ENCODE measurements at places on chromosomes 13 and 19. TPM values are rescaled to one million over a fixed set of nuclear protein-coding genes. Genes with fewer than 3 reads are reported as not detected.

Gene HCST
- 0.22 TPM for total RNA-seq

Gene TPP2
- 82.4 TPM for total RNA-seq

Gene CGB8
- not detected for total RNA-seq

Gene HCN2
- 0.25 TPM for total RNA-seq

Gene DLEU7
- not detected for total RNA-seq

Gene ZNF699
- 15.7 TPM for total RNA-seq

Gene SIGLEC12
- total RNA-seq = not detected

Gene RFPL4A
- not detected for total RNA-seq

Gene ARHGEF1
- 37.4 TPM for total RNA-seq

Data from uterine smooth muscle cell (primary cell).